NCI-H2081 treated with DMSO at 0.1 percent for 48 hours (cell line): ENCODE measurements at places on chromosomes 2 and 18.

GRCh38 chr2:238498691-238499295 is 72.1 kb downstream of the ASB1 start:
- no peak for DNase-seq

GRCh38 chr18:10892786-10893185 is 256.6 kb downstream of the PIEZO2 start:
- no peak for DNase-seq

GRCh38 chr2:151905963-151906632 is 77.9 kb upstream of the ARL5A start:
- DNase-seq, result no peak

GRCh38 chr2:240024766-240025165 is 376 bp downstream of the NDUFA10 start:
- DNase-seq, result no peak

DNA sequence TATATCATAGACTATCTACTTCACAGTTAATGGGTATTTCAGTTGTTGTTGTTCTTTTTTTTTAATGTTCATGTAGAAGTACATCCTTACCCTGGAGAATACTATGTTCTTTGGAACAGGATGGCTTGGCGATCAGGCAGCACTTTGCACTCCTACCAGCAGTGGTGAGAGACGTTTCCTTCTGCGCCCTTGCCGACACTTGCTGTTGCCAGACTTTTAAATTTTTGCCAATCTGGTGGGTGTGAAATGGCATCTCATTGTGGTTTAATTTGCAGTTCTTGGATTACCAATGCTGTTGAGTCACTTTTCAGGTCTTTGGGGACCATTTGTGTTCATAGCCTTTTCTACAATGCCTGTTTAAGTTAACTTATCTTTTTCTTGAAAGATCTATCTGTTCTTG is 197.3 kb downstream of the SH3RF3 start:
- no peak for DNase-seq

DNA sequence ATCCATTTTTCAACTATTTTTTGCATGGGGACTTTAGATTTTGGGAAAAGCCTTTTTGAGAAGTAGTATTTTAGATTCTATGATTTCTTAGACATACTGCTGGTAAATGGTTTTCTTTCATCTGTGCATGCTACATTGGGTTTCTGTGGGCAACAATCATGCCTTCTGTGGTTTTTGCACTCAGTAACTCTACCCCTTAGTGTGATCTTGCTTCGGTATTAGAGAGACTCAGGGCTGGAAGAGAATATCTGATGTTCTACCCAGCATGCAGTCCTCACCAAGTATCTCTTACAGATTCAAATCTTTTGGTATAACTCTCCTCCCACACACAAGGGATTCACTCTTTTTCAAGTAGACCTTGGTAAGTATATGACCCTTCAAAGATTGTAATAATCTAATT is 183.0 kb downstream of the PMAIP1 start:
- DNase-seq, result no peak

DNA sequence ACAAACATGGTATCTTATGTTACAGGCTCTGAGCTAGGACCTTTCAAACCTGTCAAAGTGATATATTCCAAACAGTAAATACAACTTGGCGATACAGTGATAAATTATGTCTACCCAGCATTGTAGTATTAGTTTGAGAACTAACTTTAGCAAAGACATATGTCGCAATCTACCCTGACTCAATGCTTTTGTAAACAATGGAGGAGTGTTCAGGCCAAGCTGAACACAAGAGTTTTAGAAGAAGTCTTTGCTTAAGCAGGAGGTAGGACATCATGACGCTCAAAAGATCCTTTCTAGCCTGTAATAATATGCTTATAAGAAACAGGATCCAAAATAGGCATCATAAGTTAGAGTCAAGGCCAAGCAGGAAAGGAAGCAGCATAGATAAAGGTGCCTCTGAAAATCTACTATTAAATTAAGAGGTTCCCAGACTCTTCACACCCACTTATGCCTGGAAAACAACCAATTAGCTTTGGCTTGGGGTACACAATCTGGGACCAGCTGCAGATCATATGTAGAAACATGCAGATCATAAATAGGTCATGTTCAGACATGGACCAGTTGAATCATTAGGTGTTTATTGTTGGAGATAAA is 132.5 kb downstream of the CSRNP3 start:
- no peak for DNase-seq

GRCh38 chr2:144484201-144484948 is 35.5 kb downstream of the ZEB2 start:
- no peak for DNase-seq

DNA sequence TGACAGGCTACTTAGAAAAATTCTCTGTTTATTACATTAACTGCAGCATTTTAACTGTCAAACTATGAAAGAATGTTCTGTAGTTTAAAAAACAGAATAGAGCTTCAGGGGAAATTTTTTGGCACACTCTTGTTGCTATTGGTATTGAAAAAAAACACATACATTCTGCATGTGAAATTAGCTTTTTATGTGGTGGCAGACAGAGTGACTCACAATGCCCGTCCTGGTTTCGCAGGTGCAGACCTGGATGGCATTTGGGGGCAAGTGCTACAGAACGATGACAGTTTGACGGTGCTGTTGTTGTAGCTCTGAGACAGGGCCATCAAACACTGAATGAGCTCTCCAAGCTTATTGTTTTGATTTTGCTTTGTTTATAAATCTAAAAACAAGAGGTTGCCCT is 105.0 kb upstream of the MAP3K20 start:
- no peak for DNase-seq

DNA sequence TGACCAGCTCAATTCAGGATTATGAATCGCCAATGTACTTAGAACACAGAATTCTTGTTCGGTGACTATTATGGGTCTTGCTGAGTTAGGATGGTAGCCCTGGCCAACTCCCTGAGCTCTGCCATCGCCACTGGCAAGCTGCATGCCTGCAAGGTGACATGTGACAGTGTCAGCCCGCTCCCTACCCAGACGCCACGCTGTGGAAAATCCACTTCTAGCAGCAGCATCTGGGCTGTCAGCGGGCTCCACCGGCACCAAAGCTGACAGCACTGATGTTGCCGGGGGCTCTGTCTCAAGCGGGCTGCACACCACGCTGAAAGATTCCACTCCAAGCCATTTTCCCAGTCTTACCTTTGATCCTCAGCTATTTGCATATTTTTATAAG is 100.7 kb downstream of the MYT1L start:
- DNase-seq, result no peak

DNA sequence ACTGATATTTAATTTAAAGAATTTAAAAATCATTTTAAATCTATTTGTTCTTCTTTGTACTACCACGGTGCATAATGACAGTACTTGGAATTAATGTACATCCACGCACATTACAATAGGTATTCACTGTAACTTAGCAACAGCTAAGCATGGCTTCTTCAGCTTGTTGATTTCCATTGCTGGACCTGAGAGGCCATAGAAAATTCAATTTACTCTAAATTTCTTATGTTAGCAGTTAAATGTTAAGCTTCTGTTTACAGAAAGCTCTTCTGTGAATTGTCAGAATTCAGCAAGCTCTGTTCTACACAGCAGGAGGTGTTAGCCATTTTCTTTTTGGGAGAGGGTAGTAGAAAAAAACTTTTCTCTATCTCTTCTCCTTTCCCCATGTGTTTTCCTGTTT is 1149.3 kb upstream of the CDH2 start:
- no peak for DNase-seq

- DNase-seq, result no peak
Measured at GRCh38 chr2:198717451-198717850, 740.3 kb downstream of the SATB2 start.

- no peak for DNase-seq
Measured at GRCh38 chr18:24200494-24201290, 61.8 kb downstream of the CABYR start.
